Kidney (tissue), 22 donors: ENCODE measurements at places on chromosomes 13 and 19.
A peak's percentile ranks its signal among the peaks of the same experiment; 100 is the strongest.

- DNase-seq: no peak
- H3K36me3 ChIP-seq: no peaks in the 10 kb centered on the region
- no peaks in the 10 kb centered on the region for H3K27me3 ChIP-seq
- H3K4me1 ChIP-seq: no peaks in the 10 kb centered on the region
Measured at GRCh38 chr19:38642176-38642575, 5.3 kb upstream of the ACTN4 start.

GRCh38 chr13:24148414-24149235 lies 11.9 kb upstream of the SPATA13 start:
- H3K4me1 ChIP-seq: peaks cover 7% of the 10 kb centered on the region
- H3K36me3 ChIP-seq: no peaks in the 10 kb centered on the region
- no peak overlapping the region for H3K4me3 ChIP-seq
- H3K27ac ChIP-seq: peak overlapping the region; percentile 81
- no peaks in the 10 kb centered on the region for H3K27me3 ChIP-seq

DNA sequence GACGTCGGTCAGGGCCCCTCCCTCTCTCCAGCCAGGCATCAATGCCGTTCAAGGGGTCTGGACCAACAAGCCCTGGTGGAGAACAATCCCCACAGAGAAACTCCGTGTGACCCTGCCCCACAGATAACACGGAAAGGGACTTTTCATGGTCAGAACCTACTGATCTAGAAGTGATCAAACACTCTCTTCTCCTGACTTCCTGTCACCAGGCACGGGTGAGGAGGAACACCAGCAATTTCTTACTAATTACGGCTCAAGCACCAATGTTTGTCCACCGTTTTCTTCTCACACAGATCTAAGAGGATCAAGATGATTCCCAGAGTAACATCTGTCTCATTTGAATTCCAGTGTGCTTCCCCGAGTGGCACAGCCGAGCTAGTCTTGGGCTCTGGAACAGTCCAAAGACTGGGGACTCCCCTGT lies 11.8 kb downstream of the RASA3 start:
- H3K4me3 ChIP-seq: no peak overlapping the region
- peak overlapping the region; percentile 11 for H3K27ac ChIP-seq
- no peaks in the 10 kb centered on the region for H3K36me3 ChIP-seq
- H3K27me3 ChIP-seq: no peaks in the 10 kb centered on the region

DNA sequence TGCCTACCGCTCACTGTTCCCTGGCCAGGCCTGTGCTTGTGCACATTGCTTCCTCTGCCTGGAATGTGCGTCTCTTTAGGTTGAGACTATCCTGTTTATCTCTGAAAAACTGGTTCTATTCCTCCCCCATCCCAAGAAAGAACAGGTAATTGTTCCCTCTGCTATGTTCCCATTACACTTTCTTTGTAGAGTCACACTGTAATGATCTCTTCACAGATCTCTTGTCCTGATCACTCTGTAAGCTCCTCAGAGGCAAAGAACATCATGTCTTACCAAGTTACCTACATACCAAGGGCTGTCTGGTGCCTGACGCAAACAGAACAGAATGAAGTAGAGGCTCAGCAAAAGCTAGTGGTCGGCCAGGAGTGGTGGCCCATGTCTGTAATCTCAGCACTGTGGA lies 40.3 kb downstream of the SPRYD7 start:
- no peak for DNase-seq
- H3K36me3 ChIP-seq: no peaks in the 10 kb centered on the region
- H3K27me3 ChIP-seq: no peaks in the 10 kb centered on the region
- no peak overlapping the region for H3K27ac ChIP-seq
- H3K4me3 ChIP-seq: no peak overlapping the region

DNA sequence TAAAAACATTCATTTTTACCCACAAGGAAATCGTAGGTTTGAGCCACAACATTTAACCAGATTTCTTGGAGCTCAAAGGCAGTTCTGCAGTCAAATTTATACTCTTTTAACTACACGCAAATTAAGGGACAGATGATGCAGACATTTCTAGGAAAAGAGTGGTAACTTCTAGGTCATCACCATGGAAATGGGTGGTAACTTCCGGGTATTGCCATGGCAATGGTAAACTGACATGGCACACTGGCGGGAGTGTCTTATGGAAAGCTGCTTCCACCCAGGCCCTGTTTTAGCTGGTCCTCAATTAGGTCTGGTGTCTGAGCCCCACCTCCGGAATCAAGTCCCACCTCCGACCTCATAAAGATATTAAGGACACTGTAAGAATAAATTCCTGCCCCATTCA lies 10.4 kb upstream of the LYPD5 start:
- no peaks in the 10 kb centered on the region for H3K36me3 ChIP-seq
- no peaks in the 10 kb centered on the region for H3K27me3 ChIP-seq
- DNase-seq: no peak
- no peaks in the 10 kb centered on the region for H3K4me1 ChIP-seq

GRCh38 chr19:6700586-6701316 lies 19.7 kb downstream of the C3 start:
- no peak overlapping the region for H3K4me3 ChIP-seq
- H3K27me3 ChIP-seq: no peaks in the 10 kb centered on the region
- no peak for DNase-seq
- H3K27ac ChIP-seq: no peak overlapping the region
- no peaks in the 10 kb centered on the region for H3K36me3 ChIP-seq
- H3K4me1 ChIP-seq: no peaks in the 10 kb centered on the region

GRCh38 chr19:48961051-48961649 lies 4.0 kb upstream of the FTL start:
- DNase-seq: no peak
- H3K27me3 ChIP-seq: no peaks in the 10 kb centered on the region
- peak overlapping the region; percentile 32 for H3K27ac ChIP-seq

- no peak overlapping the region for H3K27ac ChIP-seq
- H3K27me3 ChIP-seq: no peaks in the 10 kb centered on the region
Measured at GRCh38 chr13:40565282-40566148, 100.9 kb downstream of the FOXO1 start.

GRCh38 chr13:103006641-103007426 lies 59.4 kb downstream of the SLC10A2 start:
- no peak overlapping the region for H3K4me3 ChIP-seq
- no peak overlapping the region for H3K27ac ChIP-seq
- H3K36me3 ChIP-seq: no peaks in the 10 kb centered on the region
- DNase-seq: no peak
- no peaks in the 10 kb centered on the region for H3K27me3 ChIP-seq
- no peaks in the 10 kb centered on the region for H3K4me1 ChIP-seq

GRCh38 chr19:44666852-44667556 lies 4.3 kb upstream of the CEACAM19 start:
- H3K27ac ChIP-seq: no peak overlapping the region
- H3K36me3 ChIP-seq: peaks cover 7% of the 10 kb centered on the region
- no peak for DNase-seq
- no peaks in the 10 kb centered on the region for H3K27me3 ChIP-seq
- H3K4me1 ChIP-seq: no peaks in the 10 kb centered on the region

DNA sequence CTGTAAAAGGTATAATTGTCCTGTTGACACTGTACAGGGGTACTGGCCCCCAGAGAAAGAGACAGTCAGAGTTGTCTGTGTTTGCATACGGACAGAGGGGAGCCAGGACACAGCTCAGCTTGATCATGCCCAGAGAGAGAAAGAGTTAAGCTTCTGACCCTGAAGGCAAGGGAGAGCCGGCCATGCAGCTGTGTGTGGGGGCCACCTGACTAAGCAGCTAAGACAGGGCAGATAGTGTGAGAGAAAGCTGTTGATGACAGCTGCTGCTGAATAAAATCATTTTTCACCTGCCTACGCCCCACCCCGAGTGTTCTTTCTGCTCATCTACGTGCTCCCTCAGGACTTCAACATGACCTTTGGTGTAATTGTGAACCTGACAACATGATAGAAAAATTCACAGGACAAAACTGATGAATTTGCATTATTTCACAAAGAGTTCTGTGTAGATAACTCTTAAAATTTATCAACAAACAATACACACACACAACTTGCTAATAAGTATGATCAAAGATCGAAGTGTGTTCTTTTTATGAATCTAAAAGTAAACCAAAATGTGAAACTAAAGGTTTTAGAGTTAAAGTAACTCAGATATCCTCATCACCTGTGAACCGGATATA lies 1294.3 kb upstream of the ATXN8OS start:
- no peaks in the 10 kb centered on the region for H3K36me3 ChIP-seq
- H3K4me3 ChIP-seq: no peak overlapping the region
- no peak for DNase-seq
- H3K4me1 ChIP-seq: no peaks in the 10 kb centered on the region

GRCh38 chr19:46134527-46134926 lies 10.0 kb upstream of the IGFL3 start:
- no peaks in the 10 kb centered on the region for H3K4me1 ChIP-seq
- no peaks in the 10 kb centered on the region for H3K27me3 ChIP-seq
- H3K27ac ChIP-seq: no peak overlapping the region
- H3K4me3 ChIP-seq: no peak overlapping the region
- no peak for DNase-seq
- no peaks in the 10 kb centered on the region for H3K36me3 ChIP-seq

- peaks cover 18% of the 10 kb centered on the region for H3K4me1 ChIP-seq
- no peak for DNase-seq
- H3K27me3 ChIP-seq: no peaks in the 10 kb centered on the region
- no peak overlapping the region for H3K4me3 ChIP-seq
Measured at GRCh38 chr19:2229103-2230032, 6.8 kb downstream of the PLEKHJ1 start.

DNA sequence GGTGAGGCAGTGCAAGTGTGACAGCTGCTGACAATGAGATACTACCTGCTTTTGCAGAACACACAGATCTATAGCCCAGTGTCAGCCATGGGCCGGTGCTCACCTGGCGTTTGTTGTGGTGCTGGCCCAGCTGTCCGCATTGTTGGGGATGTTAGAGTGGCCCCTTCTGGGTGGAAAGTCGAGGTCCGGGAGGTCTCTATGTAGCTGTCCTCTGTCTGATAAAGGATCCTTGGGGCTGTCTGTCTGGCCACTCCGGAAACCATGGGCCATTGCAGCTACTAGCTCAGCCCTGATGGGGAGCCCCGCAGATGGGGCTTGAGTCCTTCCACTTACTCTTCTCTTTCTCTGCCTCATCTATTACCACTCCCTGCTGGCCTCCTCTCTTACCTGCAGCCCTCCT lies 181.5 kb upstream of the TSHZ3 start:
- H3K27me3 ChIP-seq: no peaks in the 10 kb centered on the region
- no peaks in the 10 kb centered on the region for H3K36me3 ChIP-seq
